GM12891 (cell line): ENCODE measurements at places on chromosomes 3 and 15.

GRCh38 chr3:187802928-187803259 is 57.6 kb upstream of the BCL6 start:
- DNase-seq = no peak

DNA sequence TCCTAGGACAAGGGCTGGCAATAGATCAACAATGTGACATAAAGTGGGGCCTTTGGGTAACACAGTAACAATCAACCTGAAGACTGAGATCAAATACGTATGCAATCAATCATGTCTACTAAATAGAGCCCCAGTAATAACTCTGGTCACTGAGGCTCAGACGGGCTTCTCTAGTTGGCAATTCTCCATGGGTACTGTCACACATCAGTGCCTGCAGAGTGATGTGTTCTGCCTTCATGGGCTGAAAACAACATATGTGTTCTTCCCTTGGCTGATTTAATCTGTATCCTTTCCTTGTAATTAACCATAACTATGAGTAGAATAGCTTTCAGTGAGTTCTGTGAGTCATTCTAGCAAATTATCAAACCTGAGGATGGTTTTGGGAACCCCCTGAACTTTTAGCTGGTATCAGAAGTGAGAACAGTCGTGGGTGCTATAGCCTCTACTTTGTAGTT is 113.6 kb downstream of the TMCO5A start:
- no peak for DNase-seq

GRCh38 chr3:194395212-194395611 is 3.9 kb downstream of the GP5 start:
- DNase-seq = no peak

DNA sequence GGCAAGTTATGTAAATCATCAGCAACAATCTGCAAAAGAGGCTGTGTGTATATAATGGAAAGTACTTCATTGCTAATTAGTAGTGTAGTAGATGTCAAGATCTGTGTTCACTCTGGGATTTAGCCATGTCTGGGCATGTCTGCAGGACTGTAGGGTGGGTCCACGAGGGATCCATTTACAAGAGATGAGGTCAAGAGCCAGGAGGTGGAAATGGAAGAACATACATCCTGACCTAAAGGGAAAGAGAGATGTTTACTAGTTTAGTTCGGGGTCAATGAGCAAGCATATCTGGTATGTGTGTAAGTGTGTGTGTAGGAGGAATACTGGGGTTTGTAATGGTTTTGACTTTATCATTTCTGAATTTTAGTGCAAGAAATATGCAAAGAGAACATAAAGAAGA is 171.5 kb upstream of the NANOGP8 start:
- no peak for DNase-seq

DNA sequence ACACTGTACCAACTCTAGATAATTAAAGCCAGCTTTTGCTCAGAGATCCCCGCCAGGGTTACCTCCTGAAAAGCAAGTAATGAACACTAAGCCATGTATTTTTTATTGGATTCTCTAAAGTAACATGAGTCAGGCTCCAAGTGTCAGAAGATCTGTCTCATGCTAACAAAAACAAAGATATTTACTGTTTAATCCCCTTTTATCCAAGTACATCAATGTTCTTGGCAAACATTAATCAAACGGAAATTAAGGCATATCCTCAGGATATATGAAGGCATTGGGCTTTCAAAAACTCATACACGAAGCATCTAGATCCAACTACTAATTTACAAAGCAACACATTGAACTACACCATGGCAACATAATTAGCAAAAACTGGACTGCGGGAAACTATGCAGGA is 37.2 kb downstream of the MYO5A start:
- DNase-seq = no peak

DNA sequence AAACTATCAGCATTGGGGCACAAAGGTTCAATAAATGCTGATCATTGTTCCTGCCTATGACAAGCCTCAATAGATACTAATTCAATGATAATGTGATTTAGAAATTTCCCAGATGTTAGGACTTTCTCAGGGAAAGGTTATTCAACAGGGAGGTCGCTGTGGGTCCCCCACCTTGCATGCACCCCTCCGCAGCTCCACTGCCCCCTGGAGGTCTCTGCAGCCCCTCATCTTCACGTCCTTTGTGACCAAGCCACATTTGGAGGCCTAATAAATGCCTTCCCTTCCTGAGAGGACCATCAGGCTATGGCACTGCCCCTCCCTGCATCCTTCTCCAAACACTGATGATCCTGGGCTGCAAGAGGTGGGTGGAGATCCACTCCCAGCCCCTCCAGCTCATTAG is 50.2 kb downstream of the NOX5 start:
- no peak for DNase-seq

- DNase-seq = no peak
Observed at GRCh38 chr3:41592753-41593510, 369.0 kb downstream of the ULK4 start.

DNA sequence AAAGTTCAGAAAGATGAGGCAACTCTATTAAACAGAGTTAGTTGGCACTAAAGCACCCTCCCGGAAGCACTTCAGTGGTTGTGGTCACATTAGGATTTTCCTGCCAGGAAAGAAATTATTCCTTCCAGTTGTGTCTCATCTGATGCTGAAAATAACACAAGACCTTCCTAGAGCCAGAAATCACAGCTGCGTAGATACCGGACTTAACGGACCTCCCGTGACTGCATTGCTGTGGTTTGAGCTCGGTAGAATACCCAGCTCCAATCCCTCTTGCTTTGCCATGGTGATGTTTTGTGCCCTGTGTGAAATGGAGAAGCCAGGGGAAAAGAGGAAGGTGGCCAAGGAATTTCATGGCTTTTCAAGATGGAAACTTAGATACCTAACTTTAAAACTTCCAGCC is 215.0 kb upstream of the IGF1R start:
- DNase-seq = no peak

- DNase-seq = no peak
Observed at GRCh38 chr3:177705976-177706823, 508.9 kb upstream of the TBL1XR1 start.

DNA sequence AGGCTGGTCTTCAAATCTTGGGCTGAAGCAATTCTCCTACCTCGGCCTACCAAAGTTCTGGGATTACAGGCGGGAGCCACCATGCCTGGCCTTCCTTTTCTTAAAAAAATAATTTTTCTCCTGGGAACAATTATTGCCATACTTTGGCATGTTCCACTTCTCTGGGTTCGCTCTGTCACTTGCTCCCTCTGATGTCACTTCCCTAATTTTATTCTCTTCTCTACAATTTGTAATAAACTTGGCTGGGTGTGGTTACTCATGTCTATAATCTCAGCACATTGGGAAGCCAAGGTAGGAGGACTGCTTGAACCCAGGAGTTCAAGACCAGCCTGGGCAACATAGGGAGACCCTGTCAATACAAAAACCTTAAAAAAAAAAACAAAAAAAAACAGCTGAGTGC is 6.1 kb upstream of the IMPDH2 start:
- no peak for DNase-seq

GRCh38 chr15:80183886-80184285 is 31.1 kb downstream of the FAH start:
- no peak for DNase-seq

GRCh38 chr15:69459066-69459465 is 6.4 kb downstream of the RPLP1 start:
- no peak for DNase-seq

DNA sequence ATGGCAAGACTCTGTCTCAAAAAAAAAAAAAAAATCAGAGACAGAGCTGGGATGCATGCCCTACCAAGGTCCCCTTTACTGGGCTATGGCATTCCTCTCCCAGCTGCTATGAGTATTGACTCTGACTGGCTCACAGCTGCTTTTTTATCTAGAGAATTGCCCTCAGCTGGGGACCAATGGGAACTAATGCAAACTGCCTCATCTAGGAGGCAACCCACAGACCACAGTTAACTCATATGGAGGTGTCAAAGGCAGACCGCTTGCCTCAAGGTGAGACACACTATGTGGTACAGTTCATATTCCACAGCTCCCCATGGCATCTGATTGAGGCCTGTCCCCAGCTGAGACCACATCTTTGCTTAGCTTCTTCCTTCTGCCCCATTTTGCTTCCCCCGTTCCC is 183.5 kb upstream of the EOMES start:
- no peak for DNase-seq

DNA sequence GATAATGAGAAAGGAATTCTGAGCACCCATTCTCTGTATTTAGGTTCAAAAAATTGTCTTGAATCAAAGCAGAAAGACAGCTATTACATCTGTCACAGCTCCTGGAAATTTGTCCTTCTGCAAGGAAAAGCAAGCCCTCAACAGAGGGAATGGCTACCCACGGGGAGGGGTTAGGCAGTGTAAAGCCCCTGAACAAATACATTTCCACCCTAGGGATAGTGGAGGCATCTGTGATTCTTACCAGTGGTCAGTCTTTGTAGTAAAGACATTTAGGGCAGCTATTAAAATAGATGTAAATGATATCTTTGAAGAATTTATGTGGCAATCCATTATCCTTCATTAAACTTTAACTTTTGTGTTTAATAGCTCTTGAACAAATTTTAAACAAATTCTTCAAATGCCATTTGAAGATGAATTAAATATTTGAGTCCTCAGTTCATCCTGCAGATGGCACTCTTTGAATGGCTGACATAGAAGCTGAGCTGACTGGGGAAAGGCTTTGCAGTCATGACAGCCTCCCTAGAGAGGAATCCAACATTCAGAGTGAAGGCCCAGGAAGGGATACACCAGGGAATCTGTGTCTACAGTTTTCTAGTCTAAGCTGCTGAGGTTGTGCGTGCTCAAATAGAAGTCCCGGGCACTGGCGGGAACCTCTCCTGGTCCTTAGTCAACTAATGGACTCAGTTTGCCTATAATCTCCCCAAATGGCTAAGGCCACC is 359.7 kb upstream of the ROPN1 start:
- DNase-seq = peak; percentile 17

GRCh38 chr3:149767720-149768119 is 15.4 kb upstream of the COMMD2 start:
- DNase-seq = no peak

GRCh38 chr15:29695489-29696167 is 126.6 kb downstream of the TJP1 start:
- DNase-seq = no peak
